ENCODE measurements at places on chromosomes 6 and 20.

- no peak for DNase-seq
Observed at GRCh38 chr6:170516783-170517616, 36.1 kb downstream of the PSMB1 start.

- no peak for DNase-seq
Observed at GRCh38 chr6:157748839-157749571, 74.0 kb upstream of the SNX9 start.

- no peak for DNase-seq
Observed at GRCh38 chr6:125519367-125519766, 217.6 kb upstream of the HDDC2 start.

- DNase-seq, result no peak
Observed at GRCh38 chr6:116405138-116405537, 34.4 kb downstream of the DSE start.

- no peak for DNase-seq
Observed at GRCh38 chr6:38805127-38805655, 90.1 kb downstream of the DNAH8 start.

DNA sequence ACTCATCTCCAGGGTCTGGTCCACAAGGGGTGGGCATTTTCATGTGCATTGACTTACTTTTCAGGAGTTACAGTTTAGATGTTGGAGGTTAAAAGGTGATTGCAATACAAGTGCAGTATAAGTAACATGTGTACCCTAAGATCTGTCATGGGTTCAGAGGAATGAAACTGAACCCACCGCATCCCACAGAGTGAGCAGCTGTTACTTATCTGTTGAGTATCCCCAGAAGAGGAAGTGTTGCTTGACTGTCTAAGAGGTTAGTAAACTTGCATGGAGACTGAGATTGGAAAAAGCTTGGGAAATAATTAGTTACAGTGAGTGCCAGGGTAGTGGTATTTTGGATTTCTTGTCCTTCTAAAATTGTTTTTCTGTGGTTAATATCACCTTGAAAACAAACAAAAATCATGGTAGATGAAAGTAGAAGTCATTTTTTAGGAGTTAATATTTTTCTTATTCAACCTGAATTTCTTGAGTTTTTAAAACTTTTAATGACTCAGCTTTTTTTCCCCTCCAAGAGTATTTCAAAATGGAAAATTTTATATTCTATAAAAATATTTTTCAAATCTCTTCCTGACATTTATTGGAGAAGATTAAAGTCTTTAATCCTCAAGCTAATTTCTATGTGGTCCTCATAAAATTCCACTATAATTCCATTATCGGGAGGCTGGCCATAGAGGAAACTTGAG is 306.1 kb downstream of the ZNF217 start:
- no peak for DNase-seq

DNA sequence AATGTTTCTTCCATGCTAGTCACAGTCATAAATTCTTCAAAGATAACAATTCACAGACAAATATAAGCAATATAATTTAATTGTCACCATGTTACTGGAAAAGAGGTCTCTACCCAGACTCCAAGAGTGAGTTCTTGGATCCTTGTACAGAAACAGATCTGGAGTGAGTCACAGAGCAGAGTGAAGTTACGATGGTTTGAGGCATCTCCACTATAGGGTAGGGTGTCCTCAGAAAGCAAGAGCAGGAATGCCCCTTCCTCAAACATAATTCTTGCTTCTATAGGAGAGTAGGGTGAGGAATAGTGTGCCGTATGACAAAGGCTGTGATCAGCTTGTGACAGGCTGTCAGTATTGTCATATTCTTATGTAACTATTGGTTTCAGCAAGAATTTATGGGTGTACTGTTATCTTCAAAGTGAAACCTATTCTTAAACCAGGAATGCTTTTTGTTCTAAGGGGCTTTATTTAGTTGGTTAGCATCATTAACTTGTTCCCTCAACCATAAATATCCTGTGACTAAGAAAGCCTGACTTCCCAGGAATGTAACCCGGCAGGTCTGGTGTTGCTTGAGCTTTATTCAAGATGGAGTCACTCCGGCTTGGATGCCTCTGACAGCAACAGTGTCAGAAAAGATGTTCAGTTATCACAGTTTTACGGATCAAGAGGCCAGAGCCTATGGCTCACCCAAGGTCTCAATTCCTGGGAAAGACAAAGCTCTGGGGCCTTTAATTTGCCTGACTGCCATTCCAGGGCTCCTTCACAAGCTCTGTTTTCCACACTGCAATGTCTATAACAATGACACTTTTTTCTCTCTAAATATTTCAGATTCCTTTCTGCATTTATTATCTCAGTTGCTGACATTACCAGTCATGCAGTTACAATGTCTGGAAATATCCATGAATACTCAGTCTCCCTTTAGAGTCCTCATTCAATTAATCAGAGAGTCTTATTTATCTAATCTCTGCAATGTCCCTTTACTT is 298.6 kb downstream of the C6orf118 start:
- DNase-seq, result no peak

DNA sequence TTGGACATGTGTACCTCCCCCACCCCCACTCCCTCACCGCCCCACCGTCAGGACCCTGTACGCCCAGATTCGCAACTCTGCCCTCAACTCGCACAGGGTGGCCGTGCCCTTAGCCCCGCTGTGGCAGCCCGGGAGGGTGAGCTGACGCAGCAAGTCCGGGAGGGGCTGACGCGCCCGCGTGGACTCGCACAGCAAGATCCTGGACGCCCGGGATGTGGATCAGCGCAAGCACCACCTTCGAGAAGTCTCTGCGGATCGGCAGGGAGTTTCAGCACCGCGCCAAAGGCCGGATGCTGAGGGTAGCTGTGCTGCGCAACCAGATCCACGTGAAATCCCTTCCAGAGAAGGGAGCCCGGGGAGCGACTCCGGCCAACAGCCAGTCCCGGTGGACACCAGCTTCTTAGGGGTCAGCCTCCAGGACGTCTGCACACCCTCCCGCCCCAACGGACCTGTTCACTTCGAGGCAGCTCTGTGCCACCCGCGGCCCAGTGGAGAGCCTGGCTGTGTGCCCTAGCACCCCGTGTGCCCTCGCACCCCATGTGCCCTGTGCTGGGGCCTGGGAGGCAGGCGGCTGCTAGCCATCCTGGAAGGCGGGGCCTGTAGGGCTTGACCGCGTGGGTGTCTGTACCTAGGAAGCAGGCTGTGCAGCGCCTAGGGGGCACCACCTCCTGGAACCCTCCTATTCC is 6.7 kb upstream of the GJA10 start:
- DNase-seq, result no peak

- no peak for DNase-seq
Observed at GRCh38 chr6:87171938-87172633, 16.7 kb downstream of the ZNF292 start.

GRCh38 chr20:51019656-51020592 is 3.0 kb downstream of the KCNG1 start:
- DNase-seq, result no peak

DNA sequence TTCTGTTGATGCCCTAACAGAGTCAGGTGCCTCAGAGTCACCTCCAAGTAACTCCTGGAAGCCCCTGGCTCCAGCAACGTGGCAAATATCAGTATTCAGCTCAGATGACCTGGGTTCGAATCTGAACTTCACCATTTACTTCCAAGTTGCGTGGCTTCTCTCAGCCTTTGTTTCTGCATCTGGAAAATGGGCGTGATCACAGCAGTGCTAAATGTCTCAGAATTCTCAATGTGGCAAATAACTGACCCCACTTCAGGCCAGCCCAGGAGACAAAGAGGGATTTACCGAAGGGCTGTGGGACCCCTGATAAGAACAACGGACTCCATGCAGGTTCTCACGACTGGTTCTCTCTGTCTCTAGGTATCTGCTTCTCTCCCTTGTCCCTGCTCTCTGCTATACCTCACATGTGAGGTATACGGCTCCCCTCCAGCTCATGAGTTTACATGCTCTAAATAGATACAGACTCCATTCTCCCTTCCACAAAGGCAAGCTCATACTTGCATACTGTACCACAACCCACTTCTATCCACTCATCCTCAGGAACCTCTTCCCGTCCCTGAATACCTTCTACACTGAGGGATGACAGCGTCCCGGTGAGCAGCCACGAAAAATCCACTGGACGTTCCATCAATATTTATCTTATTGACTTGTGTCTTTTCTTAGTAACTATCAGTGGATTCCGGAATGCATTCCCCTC is 84.1 kb downstream of the SNX5 start:
- DNase-seq, result no peak

DNA sequence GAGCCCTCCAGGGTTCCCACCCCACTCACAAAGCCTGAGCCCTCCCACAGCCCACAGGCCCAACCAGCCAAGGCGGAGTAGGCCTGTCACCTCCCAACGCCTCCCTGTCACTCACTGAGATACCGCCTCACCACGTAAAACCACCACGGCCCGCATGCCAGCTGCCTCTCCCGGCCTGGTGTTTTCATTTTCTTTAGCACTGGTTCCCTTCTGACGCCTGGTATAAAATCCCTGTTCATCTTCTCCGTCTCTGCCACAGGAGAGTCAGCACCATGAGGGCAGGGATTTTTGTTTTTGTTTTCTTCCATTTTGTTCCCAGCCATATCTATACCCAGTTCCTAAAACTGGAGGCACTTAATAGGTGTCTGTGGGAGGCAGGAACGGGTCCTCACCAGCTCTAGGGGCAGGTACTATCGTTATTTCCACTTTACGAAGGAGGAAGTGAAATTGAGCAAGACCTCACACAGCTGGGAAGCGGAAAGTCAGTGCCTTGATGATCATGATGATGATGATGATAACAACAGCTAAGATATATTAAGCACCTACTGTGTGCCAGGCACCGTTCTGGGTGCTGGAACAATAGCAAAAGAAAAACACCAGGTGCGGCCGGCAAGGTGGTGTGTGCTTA is 58.6 kb downstream of the SNAI1 start:
- DNase-seq, result no peak

- DNase-seq, result no peak
Observed at GRCh38 chr6:12152023-12152970, 137.9 kb upstream of the EDN1 start.

GRCh38 chr6:143068001-143068400 is 7.3 kb downstream of the AIG1 start:
- DNase-seq, result no peak

GRCh38 chr6:152993847-152994246 is 8.7 kb downstream of the MTRF1L start:
- no peak for DNase-seq

DNA sequence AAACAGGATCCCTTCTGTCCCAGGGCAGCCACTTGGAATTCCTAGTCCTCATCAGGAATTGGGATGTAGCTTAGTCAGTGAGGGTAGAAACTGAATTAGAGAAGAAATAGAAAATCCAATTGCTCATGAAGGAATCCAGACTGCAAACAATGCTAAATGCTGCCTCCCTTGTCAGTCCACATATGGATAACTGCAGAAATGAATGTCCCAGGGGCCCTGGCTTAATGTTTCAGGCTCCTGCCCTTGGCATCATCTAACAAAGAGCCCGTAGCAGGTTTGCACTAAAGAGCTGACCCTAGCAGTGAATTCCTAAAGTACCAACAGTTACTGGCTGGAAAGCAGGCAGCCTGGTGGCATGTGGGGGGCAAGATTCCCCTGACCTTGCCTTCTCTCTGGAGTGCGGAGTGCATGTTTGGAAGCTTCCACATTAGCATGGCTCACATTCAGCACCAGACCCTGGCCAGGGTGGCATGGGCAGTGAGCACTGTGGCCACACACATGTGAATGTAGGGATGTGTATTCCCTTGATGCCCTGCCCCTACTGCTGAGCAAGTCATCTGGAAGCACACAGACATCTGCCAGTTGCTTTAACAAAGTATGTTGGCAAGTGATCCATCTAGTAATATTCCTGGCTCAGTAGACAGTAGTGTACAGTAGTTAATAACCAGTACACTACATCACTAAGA is 394.5 kb downstream of the CDC5L start:
- DNase-seq, result no peak

- no peak for DNase-seq
Observed at GRCh38 chr6:146489468-146490151, 54.0 kb upstream of the RAB32 start.

- no peak for DNase-seq
Observed at GRCh38 chr6:80638213-80639055, 532.0 kb downstream of the BCKDHB start.

DNA sequence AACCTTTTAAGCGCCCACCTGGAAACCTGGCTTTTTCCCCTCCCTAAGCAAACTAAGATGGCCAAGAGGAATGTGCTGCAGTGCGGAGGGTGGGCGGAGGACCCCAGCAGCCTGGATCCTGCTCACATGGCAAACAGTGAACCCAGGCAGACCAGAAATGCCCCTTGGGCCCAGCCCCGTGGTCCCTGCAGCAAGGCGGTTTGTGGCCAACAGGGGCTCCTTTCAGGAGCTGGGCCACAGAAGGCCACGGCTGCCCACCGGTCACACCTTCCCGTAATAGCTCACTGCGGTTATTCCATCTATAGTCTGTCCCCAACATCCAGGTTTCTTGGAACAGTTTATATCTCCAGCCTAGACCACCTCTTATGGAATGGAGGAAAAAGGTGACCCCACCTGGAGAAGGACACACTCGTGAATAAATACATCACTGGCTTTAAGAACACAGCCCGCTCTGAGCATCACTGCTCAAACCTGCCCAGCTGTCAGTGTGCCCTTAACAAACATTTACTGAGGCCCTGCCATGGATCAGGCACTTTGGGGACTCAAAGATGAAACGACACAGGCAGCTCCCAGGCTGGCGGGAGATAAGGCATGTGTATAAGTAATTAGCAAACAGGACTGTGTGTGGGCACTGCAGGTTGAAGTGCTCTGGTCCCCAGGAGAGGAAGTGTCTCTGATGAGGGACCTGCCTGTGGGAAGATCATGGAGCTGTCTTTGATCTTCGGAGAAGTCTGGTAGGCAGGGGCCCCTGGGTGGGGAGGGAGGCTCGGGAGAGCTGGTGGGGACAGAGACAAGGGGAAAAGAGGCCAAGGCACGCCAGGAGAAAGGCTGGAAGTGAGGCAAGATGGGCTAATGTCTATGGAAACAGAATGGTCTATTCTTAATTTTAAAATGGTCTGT is 3.2 kb upstream of the TUBB1 start:
- DNase-seq, result no peak

- no peak for DNase-seq
Observed at GRCh38 chr6:124987291-124987690, 25.1 kb downstream of the RNF217 start.

DNA sequence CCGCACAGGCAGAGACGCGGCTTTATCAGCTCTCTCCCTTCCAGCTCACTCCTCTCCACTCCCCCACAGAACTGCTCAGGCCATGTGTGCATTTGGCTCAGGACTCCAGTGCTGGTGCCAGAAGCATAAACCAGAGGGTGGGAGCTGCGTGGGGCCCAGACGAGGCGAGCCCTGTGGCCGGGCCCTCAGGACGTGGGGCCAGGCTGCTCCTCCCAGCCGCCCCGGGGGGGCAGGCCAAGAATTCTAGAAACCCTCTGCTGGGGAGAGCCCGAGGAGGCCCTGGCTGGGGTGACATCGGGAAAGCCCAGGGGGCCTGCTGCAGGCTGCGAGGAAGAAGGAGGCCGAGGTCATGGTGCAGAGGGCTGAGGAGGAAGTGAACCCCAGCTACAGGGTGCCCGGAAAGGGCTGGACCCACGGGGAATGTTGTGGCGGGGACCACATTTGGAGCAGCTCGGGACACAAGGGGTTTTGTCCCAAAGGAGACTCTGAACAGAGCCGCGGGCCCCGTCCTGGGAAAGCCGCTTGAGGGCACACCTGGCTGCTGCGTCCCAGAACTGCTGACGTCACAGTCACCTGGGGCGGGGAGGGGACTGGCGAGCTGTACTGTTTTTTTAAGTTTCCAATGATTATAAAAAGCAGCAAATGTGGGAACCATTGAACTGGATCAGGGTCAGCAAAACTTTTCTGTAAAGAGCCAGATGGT is 107.1 kb downstream of the BANF2 start:
- no peak for DNase-seq

GRCh38 chr6:6723921-6724538 is 135.5 kb downstream of the LY86 start:
- DNase-seq, result no peak

GRCh38 chr6:169890049-169890448 is 138.6 kb downstream of the ERMARD start:
- DNase-seq, result no peak

GRCh38 chr6:20497216-20498040 is 36.8 kb upstream of the CDKAL1 start:
- DNase-seq, result no peak

All from stimulated activated CD4-positive, alpha-beta T cell treated with anti-CD3 and anti-CD28 coated beads, Interleukin-15, amount 100 ng/mL, for 48 hours (primary cell).